ENCODE measurements at places on chromosomes 12 and 14. TPM values are rescaled to one million over a fixed set of nuclear protein-coding genes. Genes with fewer than 3 reads are reported as not detected.

The ASCL1 gene
- not detected for total RNA-seq

- no peak for DNase-seq
These were observed 164.7 kb upstream of the CCND2 start for GRCh38 chr12:4108803-4109345.

DNA sequence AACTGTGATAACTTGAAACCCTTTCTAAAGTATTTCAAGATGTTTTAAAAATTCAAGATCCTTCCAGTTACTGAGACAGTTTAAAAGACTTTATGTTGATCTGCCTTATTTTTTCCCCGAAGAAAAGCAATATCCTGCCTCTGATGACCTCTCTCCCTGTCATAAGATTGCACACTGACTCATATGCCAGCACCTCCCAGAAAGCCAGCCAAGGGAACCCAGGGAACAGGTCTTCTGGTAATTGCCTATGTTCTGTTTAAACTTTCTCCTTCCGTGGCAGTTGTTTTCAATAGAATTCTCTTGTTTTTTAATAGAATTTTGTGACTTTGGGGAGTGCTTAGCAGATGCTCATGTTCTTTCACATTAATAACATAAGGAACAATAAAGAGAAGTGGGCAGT is 300.2 kb upstream of the PRKD1 start:
- DNase-seq = peak; percentile 80

GRCh38 chr14:57060276-57060955 is 208.3 kb downstream of the EXOC5 start:
- DNase-seq = no peak

GRCh38 chr12:71854594-71854993 is 15.0 kb downstream of the TBC1D15 start:
- DNase-seq = no peak

DNA sequence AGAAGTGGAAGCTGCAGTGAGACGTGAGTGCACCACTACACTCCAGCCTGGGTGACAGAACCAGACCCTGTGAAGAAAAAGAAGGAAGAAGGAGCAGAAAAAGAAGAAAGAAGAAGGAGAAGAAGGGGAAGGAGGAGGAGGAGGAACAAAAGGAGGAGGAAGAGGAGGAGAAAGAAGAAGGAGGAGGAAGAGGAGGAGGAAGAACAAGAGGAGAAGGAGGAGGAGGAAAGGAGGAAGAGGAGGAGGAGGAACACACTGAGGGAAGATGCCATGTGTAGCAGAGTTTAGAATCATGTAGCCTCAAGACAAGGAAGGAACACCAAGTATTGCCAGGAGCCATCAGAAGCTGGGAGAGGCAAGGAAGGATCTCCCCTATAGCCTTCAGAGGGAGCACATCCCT is 241.5 kb downstream of the KSR2 start:
- no peak for DNase-seq

GRCh38 chr12:111761706-111762105 is 5.0 kb upstream of the ALDH2 start:
- DNase-seq = no peak

The TRMT61A gene
- total RNA-seq = 7.5 TPM

- DNase-seq = peak; percentile 42
These were observed 78.7 kb downstream of the NEDD1 start for GRCh38 chr12:96985515-96986362.

GRCh38 chr12:107405436-107405835 is 280.2 kb upstream of the PWP1 start:
- no peak for DNase-seq

GRCh38 chr12:12474931-12475795 is 87.5 kb downstream of the DUSP16 start:
- DNase-seq = peak; percentile 92

DNA sequence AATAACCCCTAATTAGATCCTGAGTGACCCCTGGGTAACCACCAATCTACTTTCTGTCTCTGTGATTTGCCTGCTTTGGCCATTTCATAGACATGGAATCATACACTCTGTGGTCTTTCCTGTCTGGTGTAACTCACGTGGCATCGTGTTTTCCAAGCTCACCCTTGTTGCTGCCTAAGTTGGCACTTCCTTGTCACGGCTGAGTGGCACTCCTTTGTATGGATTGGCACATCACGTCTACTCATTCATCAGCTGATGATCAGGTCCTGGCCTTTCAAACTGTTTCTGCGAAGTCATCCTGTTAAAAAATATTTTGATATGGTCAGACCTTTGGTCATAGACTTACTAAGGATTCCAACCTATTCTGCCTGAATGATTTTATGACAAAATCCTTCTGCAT is 87.7 kb downstream of the GLT1D1 start:
- DNase-seq = no peak

GRCh38 chr14:96614481-96614881 is 112.3 kb downstream of the PAPOLA start:
- DNase-seq = no peak

GRCh38 chr12:68131867-68132414 is 27.6 kb downstream of the IFNG start:
- DNase-seq = no peak

GRCh38 chr14:104868811-104869572 is 3.9 kb downstream of the CEP170B start:
- DNase-seq = no peak

DNA sequence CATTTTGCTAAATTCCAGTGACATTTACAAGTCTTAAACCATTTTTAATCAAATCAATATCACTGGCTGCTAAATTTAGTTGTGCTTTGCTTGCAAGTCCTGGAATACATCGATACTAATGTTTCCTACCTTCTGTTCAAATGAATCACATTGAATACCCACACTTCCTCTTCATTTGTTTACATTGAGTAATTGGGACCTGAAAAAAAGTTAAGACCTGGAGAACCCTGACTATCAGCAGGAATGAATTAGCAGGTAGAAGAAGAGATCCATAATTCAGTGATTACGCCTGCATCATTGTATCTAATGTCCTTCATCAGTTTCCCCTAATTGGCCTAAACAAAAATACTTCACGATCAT is 369.3 kb downstream of the ETNK1 start:
- no peak for DNase-seq

- DNase-seq = no peak
These were observed 304.8 kb upstream of the ATP2B1 start for GRCh38 chr12:90013409-90013808.

- DNase-seq = no peak
These were observed 371.7 kb downstream of the RGS6 start for GRCh38 chr14:72303930-72304329.

- no peak for DNase-seq
These were observed 219.2 kb downstream of the PDZRN4 start for GRCh38 chr12:41407232-41407799.

The LMO3 gene
- not detected for total RNA-seq

- DNase-seq = no peak
These were observed 2.6 kb downstream of the DIO3 start for GRCh38 chr14:101563654-101564443.

DNA sequence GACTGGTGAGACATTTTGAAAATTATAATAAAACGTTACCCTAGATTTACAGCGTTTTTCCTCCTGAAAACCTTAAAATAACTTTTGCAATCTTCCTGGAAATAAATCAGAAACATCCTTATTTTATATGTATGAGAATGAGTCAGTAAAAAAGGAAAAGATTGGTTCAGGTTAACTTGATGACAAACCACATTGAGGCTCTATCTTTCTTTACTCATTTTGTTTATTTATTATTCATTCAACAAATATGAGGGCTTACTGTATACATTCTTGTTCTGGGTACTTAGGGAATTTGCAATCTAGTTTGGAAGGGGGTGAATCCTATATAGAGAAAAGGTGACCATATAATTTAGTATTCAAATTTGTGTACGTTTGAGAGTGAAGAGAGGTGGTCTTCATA is 156.6 kb downstream of the UNC79 start:
- no peak for DNase-seq

The KRT71 gene
- not detected for total RNA-seq

DNA sequence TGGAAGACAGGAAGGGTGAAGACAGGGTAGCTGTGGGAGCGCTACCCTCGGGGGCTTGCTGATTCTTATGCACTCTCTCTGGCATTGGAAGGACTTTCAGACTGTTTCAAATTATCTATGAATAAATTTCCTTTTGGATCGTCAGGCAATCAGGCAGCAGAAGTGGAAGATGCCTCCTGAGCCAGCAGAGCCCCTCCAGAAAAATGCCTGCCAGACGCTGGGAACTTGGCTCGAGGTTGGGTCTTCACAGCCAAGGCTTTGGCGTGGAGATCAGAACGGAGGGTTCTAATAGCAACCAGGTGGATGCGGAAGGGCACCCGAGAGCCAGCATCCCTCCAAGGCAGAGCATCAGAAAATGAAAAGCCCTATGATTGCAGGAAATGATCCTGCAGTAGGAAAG is 119.2 kb upstream of the RFLNA start:
- no peak for DNase-seq

The SERPINA12 gene
- not detected for total RNA-seq

The CELA1 gene
- total RNA-seq = not detected

DNA sequence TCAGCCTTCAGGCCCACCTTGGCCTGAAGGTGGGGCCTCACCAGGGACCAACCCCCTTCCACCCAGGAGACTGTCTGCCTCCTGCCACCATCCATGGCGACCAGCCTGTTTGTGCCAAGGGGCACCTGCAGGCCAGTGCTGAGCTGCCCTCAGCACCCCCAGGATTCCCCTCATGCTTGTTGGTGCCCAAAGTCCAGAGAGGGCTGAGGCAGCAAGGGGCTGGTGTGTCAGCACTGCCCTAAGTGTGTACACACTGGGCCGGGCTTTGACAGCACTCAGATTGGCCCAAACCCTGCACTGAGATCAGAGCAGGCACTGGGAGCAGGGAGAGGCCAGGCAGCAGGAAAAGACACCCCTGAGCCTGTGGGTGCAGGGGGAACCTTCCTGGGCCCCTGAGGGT is 18.6 kb downstream of the SYNJ2BP start:
- DNase-seq = no peak

DNA sequence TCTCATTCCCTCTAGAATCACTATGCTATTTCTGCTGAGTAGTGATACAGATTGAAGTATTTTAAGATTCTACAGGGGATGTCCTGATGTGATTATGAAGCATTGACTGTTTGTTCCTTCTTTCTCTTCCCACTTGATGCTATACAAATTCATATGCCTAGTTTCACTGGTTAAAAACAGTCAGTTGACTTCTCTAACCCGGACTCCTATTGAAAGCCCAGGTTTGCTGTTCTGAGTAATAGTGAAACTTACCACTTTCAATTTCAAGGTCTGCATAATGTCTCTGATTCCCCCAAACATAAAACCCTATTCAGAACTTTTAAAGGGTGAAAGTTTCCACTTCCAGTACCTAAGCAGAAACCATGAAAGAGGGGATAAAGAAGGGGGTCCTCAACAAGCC is 117.7 kb upstream of the RPL10L start:
- DNase-seq = no peak

- no peak for DNase-seq
These were observed 142.9 kb upstream of the KITLG start for GRCh38 chr12:88723219-88723618.

The MORN3 gene
- not detected for total RNA-seq

The SLC10A1 gene
- not detected for total RNA-seq

- no peak for DNase-seq
These were observed 53.3 kb downstream of the BICD1 start for GRCh38 chr12:32159925-32160324.

The PARPBP gene
- 7.0 TPM for total RNA-seq

GRCh38 chr14:24576182-24576581 is at the start of gene CTSG:
TSS of gene CTSG (minus strand) at chr14:24576250. CDS start at chr14:24576223, 27 bp downstream.
- DNase-seq = no peak

The CLEC7A gene
- 0.47 TPM for total RNA-seq

The ZDHHC22 gene
- total RNA-seq = not detected

DNA sequence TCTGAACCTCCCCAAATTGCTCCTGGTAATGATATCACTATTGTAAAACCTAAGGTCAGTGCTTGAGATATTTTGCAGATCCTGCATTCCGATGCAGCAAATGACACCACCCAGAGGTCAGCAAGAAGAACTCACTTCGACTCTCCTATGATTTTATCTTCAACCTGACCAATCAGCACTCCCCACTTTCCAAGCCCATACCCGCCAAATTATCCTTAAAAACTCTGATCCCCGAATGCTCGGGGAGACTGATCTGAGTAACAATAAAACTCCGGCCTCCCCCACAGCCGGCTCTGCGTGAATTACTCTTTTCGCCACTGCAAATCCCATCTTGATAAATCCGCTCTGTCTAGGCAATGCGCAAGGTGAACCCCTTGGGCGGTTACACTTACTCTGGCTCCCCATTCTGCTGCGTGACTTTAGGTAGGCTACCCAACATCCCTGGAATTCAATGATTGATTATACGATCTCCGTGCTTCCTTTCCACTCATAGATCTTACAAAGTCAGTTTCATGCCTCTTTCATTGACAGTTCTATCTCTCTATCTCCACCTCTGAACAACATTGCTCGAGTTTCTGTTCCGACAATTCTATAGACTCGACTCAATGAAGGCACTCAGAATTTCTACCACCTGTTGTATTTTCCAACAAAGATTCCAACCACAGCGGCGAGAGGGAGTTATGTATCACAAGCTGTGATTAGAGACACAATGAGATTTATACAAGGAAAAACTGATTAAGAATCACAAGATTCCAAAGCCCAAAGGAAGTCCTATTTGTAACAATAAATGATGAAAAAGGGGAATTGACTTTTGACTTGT is 939 bp downstream of the NPC2 start:
- peak; percentile 56 for DNase-seq

The DPPA3 gene
- total RNA-seq = not detected

GRCh38 chr12:59972905-59973304 is 377.1 kb downstream of the SLC16A7 start:
- peak; percentile 15 for DNase-seq

- peak; percentile 49 for DNase-seq
These were observed 32.4 kb downstream of the BICD1 start for GRCh38 chr12:32139064-32139421.

The OAS1 gene
- 30.7 TPM for total RNA-seq

DNA sequence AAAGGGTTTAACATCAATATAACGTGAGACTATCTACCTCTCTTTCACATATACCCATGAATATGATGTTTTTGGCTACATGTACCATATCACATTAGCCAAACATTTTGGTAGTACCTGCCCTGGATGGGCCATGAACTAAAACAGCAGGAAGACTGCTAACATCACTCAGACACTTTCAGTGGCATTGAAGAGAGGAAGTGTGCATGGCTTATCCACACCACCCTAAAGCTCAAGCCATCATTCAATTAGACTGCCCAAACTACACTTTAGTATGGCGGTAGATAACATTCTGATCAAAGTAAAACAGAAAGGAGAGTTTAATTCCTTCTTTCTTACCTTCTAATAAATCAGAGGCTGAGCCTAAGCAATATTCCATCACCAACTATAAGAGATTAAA is 103.0 kb downstream of the PEBP1 start:
- DNase-seq = no peak

DNA sequence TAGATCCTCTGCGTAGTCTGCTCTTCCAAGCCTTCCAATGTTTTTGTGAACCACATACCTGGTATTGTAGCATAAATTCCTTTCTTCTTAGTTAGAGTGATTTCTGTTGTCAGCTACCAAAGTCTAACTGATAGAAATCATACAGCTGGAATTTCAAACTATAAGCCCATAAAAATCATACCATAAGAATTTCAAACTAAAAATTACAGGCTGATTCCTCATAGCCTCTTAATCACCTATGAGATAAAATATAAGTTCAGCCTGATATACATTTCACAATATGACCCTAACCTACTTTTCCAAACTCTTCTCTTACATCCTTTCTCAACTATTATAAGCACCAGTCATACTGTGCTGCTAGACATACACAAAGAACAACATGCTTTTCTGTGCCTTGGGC is 64.8 kb downstream of the PTHLH start:
- DNase-seq = no peak

GRCh38 chr12:121775501-121775900 is 18.0 kb downstream of the RHOF start:
- no peak for DNase-seq

GRCh38 chr12:97452230-97452629 is 10.4 kb upstream of the RMST start:
- DNase-seq = no peak

Data from dermis blood vessel endothelial cell (primary cell).